ENCODE measurements at places on chromosomes 3 and 15.

DNA sequence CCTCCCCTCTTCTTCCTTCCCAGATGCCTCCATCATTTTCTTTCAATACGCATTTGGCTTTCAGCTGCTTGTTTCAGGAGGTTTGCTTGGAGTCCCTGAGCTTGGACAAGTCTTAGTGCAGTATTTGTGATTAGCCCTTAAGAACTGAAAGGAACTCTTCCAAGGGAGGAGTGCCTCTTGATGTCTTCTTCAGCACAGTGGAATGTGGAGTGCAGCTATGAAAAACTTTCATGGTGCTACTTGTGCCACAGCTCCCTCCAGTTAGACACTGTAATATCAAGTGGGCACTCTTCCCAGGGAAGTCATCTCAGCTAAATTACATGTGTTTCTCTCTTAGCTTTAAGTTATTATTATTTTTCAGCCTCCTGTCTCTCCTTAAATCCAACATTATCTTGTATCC lies 173.1 kb downstream of the NECTIN3 start:
- DNase-seq, result no peak

DNA sequence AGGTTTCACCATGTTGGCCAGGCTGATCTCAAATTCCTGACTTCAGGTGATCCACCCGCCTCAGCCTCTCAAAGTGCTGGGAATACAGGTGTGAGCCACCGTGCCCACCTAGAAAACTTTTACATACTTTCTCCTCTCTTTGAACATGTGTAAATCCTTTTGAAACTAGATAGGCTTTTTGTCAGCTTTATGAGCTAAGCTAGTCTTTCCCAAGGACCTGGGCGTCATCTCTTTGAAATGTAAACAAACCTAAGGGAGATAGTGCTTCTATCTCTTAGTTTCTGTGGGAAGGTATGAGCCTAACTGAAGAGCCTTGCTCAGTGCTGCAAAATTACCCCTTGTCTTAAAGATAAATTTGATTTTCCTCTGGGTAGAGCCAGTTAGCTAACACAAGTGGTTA lies 4.8 kb downstream of the CX3CR1 start:
- no peak for DNase-seq

- DNase-seq, result no peak
Measured at GRCh38 chr15:62833646-62834045, 208.9 kb upstream of the TPM1 start.

DNA sequence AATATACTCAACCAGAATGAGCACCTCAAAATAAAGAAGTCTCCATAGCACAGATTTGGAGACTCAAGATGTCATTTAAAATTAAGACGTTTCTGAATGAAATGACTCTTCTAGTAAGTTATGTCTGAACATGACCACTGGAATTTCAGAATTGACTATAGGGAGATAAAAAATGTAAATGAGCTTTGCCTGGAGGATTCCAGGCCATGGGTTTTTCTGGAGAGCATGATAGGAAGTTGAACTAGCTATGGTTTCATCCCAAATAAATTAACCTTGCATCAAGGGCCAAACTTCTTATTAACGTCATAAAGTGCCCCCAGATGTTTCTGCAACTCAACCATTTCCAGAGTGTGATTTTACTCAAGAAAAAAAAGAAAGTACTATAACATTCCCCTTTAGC lies 222.6 kb upstream of the NR2F2 start:
- no peak for DNase-seq

DNA sequence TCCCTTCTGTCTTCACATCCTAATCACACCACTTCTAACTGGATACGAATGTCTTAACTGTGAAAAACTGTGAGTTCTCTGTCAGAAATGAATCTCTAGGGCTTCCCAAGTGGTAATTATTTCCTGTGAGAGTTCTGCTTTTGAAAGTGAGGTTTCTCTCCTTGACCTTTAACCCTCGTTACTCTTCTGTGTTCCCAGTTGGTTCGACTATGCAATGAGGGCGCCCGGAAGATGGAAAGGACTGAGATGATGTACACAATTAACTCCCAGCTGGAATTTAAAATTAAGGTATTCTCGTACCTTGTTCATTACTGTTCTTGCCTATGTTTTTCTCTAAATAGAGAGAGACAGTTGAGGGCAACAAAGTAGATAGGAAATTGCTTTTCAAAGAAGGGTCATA lies 96.5 kb downstream of the ARHGEF26 start:
- no peak for DNase-seq

DNA sequence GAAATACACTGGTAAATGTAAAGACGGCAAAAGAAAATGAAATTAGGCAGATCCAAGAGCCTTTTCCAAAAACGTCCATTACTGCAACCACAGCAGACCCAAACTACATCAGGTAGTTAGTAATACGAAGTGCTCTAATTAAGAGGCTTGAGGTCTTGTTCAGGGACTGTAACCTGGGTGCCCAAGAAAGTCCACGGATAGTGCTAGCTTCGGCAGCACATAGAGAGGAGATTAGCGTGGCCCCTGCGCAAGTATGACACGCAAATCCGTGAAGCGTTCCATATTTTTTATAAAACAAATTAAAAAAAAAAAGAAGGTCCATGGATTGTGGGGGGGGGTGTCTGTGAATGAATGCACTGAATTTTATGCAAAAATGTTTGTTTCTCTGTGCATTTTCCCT lies 1.4 kb downstream of the COPB2 start:
- DNase-seq, result no peak

- DNase-seq, result no peak
Measured at GRCh38 chr15:89184357-89184756, 37.0 kb downstream of the RLBP1 start.

- no peak for DNase-seq
Measured at GRCh38 chr3:60316121-60316797, 935.0 kb downstream of the FHIT start.

- no peak for DNase-seq
Measured at GRCh38 chr3:1346386-1346785, 253.6 kb downstream of the CNTN6 start.

Data from stimulated activated naive CD8-positive, alpha-beta T cell treated with anti-CD3 and anti-CD28 coated beads, Interleukin-15, amount 100 ng/mL, for 72 hours (primary cell).